Pulmonary artery endothelial cell (primary cell): ENCODE measurements at places on chromosomes 5 and 9.

GRCh38 chr9:109894921-109895758 lies 115.1 kb downstream of the PALM2AKAP2 start:
- DNase-seq = no peak

GRCh38 chr9:101087426-101087825 lies 58.9 kb downstream of the PLPPR1 start:
- DNase-seq = no peak

- no peak for DNase-seq
Observed at GRCh38 chr9:135347461-135347860, 132.1 kb upstream of the PPP1R26 start.

DNA sequence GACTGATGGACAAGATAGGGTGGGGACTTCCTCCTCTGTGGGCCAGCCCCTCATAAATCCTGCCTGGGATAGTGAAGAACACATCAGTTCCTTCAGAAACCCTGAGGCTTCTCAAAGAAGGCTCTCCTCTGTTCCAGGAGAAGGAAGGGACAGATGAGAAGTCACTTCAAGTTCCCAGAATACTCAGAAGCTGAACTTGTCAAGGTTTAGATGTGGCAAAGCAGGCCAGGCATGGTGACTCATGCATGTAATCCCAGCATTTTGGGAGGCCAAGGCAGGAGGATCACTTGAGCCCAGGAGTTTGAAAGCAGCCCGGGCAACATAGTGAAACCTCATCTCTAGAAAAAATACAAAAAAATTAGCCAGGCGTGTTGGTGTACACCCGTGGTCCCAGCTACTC lies 38.5 kb downstream of the STOM start:
- DNase-seq = no peak

GRCh38 chr5:142821733-142822487 lies 51.7 kb downstream of the ARHGAP26 start:
- DNase-seq = no peak

- DNase-seq = no peak
Observed at GRCh38 chr9:127858041-127858512, 3.6 kb upstream of the ENG start.

DNA sequence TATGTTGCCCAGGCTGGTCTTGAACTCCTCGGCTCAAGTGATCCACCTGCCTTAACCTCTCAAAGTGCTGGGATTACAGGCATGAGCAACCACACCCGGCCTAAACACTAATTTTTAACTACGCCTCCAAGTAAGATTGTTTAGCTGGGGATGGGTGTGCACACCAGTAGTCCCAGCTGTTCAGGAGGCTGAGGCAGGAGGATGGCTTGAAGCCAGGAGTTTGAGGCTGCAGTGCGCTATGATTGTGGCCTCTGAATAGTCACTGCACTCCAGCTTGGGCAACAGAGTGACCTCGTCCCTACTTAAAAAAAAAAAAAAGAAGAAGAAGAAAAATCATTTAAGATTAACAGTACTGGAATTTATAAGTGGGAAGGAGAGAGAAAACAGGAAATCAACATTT lies 90.8 kb upstream of the NR5A1 start:
- DNase-seq = no peak

- DNase-seq = no peak
Observed at GRCh38 chr5:67267512-67268216, 71.1 kb upstream of the CD180 start.
